ENCODE measurements at places on chromosomes 2 and 18.

- no peak for DNase-seq
These were observed 7.1 kb upstream of the PPP1R1C start for GRCh38 chr2:181978351-181979150.

DNA sequence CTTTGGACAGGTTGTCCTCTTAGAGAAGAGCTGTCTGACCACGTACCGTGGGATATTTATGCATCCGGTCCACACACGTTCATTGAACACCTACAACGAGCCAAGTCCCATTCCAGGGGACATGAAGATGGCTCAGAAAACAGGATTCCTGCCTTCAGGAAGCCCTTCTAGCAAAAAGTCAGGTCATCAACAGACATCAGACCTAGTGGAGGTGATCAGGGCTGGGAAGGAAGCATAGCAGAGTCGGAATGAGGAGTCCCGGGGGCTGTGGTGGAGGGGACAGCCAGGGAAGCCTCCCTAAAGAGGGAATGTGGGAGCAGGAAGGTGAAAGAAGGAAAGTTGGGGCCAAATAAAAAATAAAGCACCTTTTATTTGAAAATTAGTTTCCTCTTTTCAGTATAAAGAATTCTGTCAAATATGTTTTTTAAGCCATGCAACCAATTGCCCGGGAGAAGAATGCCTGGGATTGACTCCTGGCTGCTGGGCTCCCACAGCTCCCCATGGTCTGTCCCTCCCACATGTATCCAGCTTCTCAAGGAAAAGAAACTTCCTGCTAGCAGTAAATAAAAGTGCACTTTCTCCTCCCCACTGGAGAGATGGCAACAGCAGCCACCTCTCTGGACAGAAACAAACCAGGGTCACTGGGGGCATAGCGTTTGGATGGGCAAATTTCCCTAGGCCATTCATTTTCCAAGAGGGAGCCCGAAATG lies 144.8 kb downstream of the SMAD7 start:
- DNase-seq: no peak

GRCh38 chr2:15912203-15912602 lies 28.1 kb upstream of the MYCN start:
- no peak for DNase-seq

DNA sequence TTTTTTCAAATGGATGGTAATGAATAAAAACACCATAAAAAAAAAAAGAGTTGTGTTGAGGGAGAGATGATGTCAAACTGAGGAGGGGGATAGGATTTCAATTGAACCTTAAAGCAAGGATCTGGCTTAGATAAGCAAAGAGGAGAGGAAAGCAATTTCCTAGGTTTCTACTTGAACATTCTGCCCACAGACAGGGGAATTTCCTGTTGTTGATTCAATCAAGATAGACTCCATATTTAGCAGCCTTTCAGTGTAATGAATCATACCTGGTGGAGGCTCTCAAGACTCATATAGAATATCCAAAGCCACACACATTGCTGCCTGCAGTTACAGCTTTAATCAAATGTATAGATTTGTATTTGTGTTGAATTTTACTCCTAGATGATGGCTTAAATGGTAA lies 294.4 kb upstream of the PIK3C3 start:
- no peak for DNase-seq

- DNase-seq: peak; percentile 92
These were observed 664 bp upstream of the IMPA2 start for GRCh38 chr18:11980494-11981191.
